Endodermal cell (in vitro differentiated cells): ENCODE measurements at places on chromosomes 16 and 17.
A peak's percentile ranks its signal among the peaks of the same experiment; 100 is the strongest.

DNA sequence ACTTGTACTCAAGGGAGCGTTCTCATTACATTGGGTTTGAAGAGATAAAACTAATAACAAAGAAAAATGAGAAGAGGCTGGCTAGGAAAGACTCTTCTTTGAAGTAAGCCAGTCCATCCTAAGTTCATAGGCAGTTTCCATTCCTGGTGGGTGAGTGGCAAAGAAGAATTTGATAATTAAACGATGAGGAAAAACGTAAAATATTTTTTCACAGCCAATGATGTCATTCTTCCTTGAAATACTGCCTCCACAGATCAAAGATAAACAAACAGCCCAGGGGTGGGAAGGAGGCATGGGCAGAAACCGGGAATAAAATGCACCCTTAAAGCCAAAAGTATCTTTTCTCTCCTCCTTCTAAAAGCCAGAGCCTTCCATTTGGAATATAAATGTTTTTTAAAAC is 346.6 kb downstream of the PMP22 start:
- DNase-seq, result no peak

- DNase-seq, result no peak
Observed at GRCh38 chr17:83143817-83144231, 64.4 kb downstream of the METRNL start.

GRCh38 chr16:56848955-56849689 is 15.9 kb upstream of the SLC12A3 start:
- DNase-seq, result no peak

DNA sequence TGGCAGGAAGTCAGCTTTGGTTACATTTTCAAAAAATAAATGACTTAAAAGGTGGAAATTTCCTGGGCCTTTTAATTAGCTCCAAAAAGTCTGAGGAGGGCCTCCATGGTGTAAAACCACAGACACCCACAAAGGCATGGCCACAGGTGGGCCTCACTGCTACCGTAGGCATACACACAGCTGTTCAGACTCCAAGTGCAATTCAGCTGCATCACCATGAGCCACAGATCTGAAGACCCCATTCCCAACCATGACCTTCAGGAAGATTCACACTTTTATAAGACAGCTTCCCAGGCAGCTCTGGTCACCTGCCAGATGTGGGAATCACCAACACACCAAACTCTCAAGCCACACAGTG is 20.6 kb downstream of the CSNK2A2 start:
- no peak for DNase-seq

- DNase-seq, result no peak
Observed at GRCh38 chr16:11689031-11689840, 21.0 kb downstream of the SNN start.

- no peak for DNase-seq
Observed at GRCh38 chr16:89617036-89617435, 3.6 kb downstream of the DPEP1 start.

- DNase-seq, result peak; percentile 79
Observed at GRCh38 chr16:56289862-56290261, 98.6 kb downstream of the GNAO1 start.

GRCh38 chr17:29821897-29822296 is 108.1 kb downstream of the SSH2 start:
- no peak for DNase-seq

- no peak for DNase-seq
Observed at GRCh38 chr17:42094375-42095069, 3.8 kb downstream of the ZNF385C start.

GRCh38 chr16:54075446-54075845 is 211.1 kb downstream of the IRX3 start:
- DNase-seq, result no peak

- DNase-seq, result peak; percentile 93
Observed at GRCh38 chr16:49856672-49857330, 889 bp upstream of the ZNF423 start.

DNA sequence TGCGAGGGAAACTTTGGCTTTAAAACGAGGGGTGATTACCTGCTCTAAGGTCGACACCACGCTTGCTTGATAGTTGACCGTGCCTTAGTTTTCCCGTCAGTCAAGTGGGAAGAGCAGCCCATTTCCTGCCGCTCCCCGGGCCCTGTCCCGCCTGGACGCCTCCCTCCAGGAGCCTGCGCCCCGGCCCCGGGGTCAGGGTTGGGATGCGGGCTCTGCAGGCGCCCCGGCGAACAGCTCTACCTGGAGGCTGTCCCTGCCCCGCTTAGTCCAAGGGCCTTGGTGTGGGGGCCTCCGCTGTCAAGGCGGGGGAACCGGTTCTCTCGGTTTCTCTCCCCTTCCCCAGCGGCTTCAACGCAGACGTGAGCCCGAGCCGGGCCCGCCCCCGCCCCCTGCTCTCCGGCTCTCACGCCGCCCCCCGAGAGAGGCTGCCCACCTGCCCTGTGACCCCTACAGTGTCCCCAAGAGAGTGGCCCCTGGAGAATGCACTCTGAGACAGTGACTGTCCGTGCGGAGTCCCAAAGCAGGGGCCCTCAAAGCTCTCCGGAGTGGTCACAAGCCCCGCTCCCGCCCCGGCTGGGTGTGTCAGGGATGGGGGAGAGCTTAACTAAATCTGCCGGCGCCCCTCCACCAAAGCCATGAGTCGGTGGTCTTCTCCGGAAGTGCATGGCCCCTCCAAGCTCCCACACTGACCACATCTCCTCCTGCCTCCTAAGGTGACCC is 117.4 kb upstream of the SMURF2 start:
- DNase-seq, result peak; percentile 81

GRCh38 chr17:81952792-81953228 is 5.8 kb upstream of the MYADML2 start:
- peak; percentile 50 for DNase-seq

DNA sequence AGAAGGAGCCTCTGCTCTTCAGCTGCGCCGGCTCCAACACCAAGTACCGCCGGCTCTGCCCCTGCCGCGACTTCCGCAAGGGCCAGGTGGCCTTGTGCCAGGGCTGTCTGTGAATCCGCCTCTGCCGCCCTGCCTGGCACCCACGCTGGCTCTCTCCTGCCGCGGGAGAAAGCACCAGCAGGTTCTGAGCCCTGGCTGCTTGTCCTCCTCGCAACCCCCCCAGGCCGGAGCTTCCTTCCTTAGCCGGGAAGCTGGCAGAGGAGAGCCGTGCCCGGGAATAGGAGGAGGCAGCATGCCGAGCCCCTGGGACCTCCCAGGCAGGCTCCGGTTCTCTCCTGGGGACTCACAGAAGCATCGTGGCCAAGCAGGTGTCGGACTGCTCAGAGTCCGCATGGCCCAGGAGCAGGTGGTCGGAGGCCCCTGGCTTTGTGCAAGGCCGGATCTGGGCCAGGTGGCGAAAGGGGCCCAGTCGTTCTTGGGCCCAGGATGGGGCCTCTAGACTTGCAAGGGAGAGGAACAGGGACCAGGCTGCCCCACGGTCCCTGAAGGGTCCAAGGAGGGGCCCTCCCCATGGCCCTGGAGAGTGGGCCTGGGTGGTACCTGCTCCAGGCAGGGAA is 80.6 kb downstream of the MGAT5B start:
- no peak for DNase-seq

DNA sequence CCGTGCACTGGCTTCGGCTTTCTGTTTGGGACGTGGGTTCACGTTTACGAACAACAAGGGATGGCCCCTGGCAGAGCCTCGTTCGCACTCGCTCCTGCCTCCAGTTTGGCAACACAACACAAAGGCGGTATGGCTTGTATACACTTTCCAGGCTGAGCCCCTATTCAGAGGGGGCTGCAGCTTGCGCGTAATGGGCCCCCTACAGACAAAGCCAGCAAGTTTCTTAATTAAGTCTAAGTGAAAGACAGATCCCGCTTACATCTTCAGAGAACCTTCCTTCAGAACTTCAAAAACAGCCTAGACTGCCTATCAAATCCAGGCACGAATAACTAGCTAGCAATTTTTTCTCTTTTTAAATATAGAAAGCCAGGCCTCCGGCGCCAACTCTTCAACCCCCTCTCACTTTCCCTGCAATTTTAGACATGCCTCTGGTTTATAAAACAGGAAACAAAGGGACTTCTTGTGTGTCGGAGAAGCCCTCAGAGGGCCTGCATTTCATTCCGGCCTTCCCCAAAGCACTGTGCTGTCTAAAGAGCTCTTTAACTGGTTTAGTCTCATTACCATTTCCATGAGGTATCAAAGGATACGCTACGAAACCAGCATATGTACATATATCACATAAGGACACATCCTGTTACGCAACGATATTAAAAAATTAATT is 244.9 kb downstream of the STX8 start:
- DNase-seq, result no peak

- no peak for DNase-seq
Observed at GRCh38 chr17:46139432-46140210, 53.6 kb downstream of the KANSL1 start.

GRCh38 chr17:42928714-42929496 is 28.3 kb downstream of the G6PC1 start:
- DNase-seq, result peak; percentile 86

DNA sequence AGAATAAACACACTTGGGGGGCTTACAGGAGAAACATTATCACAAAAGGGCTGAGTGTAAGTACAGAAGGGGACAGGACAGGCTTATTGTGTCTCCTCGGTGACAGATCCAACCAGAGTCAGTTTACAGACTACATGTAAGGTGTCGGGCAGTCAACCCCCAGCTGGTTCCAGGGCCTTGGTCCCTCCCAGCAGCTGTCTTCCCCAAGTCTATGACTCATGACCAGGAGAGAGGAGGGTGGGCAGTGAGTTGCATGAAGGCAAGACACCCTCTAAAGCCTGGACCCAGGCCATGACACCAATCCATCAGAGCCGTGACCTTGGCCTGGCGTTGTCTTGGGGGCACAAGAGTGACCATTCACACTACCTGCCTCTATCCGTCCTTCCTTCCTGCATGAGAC is 276.2 kb upstream of the CCL2 start:
- no peak for DNase-seq

DNA sequence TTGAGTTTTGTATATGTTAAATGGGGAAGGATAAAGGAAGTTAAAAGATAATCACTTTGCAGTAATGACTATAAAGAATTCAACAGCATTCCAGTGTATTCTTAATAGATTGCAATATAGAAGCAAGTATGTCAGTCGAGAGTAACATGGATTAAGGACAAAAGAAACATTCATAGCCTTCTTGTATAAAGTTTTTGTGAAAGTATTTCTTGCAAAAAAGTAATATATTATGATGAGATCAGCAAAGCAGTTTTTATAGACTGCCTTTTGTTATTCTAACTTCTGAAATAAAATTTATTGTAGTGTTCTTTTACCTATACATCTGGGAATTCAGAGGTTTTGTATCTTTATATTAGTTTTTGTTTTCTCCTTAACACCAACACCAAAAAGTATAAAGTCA is 184.9 kb upstream of the RBL2 start:
- no peak for DNase-seq

- DNase-seq, result peak; percentile 36
Observed at GRCh38 chr17:19415806-19416775, 5.1 kb downstream of the RNF112 start.
